Activated naive CD4-positive, alpha-beta T cell treated with anti-CD3 and anti-CD28 coated beads, Interleukin-2, amount 10 ng/mL, durations not matched to agents 7 days and 5 days (primary cell): ENCODE measurements at places on chromosomes 7 and 10.

DNA sequence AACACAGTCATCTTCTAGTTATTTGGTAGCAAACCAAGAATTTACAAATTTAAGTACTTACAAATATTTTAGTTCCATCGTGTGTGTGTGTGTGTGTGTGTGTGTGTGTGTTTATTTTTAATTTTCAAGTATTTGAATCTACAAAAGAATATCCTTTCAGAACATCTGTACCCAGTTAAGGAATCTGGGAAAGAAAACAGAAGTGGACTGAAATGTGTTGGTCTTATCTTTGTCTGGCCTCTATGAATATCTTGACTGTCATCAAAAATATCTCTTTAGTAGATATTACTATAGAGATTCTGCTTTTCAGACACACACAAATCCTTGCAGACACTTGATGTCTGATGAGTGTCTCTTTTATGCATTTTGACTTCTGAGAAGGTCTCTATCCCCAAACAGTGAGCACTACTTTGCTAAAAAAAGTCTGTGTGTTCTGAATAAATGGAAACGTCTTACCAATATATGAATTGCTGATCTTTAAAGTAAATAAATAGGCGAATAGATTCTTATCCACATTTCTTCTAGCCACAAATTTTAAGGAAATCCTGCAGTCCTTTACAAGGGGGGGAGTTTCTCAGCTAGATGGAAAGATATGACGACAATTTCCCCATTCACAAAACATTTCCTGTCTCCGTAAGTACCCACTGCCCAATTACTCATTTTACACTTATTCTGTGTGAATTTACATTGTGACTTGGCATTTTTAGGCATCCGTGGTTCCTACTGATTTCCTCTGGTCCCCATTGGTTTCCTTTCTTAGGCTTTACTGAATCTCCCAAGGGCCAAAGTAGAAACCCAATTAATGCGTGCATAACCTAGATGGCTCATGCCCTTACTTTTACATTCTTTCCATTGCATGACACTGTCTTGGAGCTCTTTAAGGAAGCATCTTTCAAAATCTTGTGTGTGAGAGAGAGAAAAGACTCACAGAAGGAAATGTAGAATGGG lies 36.0 kb downstream of the NRCAM start:
- no peak for DNase-seq

DNA sequence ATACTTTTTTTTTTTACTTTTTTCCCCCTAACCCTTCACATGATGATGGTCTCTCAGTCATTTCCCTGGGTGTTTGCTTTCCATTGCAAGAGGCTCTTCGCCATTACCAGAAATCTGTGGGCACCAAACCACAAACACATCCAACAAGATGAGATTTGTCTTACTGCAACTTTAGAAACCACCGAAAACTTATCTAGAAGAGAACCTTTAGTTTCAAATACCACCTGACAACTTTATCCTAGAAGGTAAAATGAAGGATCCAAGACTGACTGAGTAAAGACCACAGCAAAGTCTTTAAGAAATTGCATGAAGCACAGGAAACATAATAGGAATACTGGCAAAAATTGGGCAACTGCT lies 363.3 kb upstream of the MBL2 start:
- no peak for DNase-seq

DNA sequence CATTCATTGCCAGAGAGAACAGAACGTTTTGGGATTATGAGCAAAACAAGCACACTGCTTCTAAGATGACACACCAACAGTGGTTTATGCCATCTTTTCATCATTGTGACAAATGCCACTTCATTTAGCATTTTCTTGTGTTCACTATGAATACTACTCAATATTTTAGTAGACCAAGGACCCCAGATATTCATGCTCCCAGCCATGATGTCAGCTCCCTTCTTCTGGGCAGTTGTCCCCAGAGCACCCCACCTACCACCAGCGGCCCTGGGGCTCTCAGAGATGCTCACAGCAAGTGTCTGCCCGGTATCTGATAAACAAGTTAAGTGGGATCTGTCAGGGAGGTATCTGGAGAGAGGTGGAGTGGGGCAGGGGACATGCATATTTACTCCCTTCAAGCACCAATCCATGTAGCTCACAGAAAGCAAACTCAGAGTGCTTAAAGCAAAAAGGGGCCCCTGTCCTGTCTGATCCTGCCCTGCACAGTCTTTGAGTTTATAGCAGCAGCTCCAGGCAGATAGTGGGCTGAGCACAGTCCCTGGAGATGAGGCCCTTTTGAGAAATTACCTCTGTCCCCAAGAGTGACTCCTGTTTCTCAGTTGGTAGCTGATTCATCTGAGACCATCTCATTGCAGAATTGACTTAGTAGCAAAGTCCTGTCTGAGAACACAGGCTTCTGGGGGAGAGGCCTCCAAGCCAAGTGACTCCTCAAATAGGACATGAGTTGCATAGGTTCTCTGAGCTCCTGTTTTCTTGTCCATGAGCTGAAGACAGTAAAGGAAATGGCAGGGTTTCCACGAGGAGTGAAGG lies 281.8 kb upstream of the KLF6 start:
- DNase-seq = no peak

GRCh38 chr7:23467806-23468525 lies 2.3 kb downstream of the IGF2BP3 start:
- peak; percentile 28 for DNase-seq

DNA sequence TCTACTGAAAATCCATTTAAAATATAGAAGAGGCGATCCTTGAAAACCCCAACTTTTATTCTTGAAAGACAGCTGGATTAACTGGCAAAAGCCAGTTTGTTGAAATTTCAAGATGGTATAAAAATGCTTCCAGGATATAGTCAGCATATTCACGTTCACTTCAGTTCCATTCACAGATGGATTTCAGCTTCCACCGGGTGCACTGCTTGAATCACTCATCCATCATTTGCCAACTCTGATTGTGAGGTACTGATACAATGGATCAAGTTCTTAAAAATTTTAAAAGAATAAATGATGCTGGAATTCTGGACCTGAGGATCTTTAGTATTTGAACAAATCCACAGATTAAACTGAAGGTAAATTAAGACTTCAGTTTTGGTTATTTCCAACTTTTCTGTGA lies 2.4 kb downstream of the PURB start:
- no peak for DNase-seq

GRCh38 chr10:13973742-13974141 lies 357.0 kb downstream of the FRMD4A start:
- DNase-seq = no peak

DNA sequence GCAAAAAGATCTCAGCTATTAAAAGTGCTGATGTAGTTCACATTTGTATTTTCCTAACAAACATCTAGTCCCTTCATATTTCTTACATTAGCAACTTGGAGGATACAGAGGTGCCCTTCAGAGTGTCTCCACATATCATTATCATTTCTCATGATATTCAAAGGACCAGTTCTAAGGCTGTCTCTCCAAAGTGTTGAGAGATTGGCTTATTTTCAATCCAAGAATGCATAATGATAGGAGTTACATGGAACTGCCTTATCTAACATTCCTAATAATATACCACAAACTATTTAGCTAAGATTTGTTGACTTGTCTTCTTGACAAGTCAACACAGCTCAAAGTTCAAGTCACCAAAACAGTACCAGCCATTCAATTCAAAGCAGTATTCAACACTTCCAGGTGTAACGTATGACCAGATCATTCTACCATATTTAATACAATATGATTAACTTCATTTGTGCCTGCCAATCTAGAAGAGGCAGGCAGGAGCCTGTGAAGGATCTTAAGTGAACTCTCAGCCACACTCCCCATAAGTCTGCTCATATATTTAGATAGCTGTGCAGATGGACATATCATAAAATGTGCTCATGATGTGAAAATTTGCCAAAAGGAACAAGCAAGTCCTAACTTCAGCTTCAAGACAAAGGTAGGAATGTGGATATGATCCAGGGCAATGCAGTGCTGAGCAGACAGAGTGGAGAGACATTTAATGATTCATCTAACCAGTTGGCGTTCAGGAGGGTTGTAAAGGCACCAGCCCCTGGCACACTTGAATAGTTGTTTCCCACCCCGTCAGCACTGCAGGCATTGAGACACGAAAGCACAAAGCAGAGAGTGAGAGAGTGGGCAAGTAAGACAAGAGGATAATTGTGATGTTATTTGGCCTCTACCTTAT lies 108.3 kb downstream of the MTERF1 start:
- DNase-seq = no peak

GRCh38 chr7:2763597-2763996 lies 75.6 kb downstream of the AMZ1 start:
- DNase-seq = no peak

DNA sequence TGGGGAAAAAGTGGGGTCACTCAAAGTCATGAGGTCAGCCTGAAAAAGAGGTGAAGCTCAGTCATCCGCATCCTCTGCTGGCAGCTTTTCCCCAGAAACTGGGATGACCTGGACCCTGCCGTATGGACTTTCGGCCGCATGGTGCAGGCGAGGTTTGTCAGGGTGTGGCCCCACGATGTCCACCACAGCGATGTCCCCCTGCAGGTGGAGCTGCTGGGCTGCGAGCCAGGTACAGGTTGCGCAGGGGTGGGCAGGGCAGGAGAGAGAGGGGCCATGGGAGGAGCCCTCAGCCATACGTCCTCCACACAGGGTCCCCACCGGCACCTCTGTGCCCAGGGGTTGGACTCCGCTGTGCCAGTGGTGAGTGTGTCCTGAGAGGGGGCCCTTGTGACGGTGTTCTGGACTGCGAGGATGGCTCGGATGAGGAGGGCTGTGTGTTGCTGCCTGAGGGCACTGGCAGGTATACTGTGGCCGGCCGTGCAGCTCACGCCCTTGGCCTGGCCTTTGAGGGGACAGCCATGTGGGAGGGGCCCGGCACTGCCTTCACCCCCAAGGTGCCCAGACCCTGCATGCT lies 23.0 kb upstream of the ZNF467 start:
- DNase-seq = no peak

GRCh38 chr10:109593682-109594081 lies 329.6 kb downstream of the XPNPEP1 start:
- DNase-seq = no peak

DNA sequence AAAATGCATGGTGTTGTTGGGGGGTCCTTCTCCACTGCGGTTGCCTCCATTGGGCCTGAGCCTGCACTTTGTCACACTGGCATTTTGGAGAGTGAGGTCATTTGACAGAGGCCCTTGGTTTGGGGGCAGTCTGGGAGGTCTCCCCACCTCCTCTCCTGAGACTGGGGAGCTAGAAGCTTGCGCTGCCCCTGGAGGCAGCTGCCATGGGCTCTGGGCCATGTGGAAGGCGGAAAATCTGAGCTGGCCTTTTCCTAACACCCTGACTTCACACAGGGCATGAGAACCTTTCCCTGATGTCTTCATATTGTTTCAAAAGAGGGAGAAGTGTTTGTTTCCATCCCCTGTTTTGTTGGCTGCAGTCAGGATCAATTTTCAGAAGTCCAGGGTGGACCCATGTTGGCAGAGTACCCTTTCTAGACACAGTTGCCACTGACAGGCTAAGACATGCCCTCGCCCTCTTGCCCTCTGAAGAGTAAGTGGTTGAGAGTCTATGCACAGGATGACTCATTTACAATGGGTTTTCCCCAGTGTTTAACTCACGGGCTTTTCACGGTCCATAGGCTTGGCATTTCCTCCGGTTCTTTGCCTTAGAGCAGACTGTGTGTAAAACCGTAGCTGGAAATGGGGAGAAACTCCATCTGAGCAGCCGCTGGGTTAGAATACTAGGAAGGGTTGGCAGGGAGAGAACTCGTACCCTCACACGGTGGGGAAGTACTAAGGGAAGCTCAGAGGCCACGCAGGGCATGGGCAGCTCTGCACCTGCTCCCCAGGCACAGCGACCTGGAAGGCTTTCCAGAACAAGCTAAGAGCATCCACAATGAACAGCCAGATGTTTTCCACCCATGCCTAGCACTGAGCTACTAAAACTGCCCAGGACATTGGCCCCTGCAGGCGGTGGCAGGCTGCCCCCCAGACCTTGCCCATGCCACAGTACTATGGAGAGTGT lies 655.0 kb downstream of the SDK1 start:
- no peak for DNase-seq

DNA sequence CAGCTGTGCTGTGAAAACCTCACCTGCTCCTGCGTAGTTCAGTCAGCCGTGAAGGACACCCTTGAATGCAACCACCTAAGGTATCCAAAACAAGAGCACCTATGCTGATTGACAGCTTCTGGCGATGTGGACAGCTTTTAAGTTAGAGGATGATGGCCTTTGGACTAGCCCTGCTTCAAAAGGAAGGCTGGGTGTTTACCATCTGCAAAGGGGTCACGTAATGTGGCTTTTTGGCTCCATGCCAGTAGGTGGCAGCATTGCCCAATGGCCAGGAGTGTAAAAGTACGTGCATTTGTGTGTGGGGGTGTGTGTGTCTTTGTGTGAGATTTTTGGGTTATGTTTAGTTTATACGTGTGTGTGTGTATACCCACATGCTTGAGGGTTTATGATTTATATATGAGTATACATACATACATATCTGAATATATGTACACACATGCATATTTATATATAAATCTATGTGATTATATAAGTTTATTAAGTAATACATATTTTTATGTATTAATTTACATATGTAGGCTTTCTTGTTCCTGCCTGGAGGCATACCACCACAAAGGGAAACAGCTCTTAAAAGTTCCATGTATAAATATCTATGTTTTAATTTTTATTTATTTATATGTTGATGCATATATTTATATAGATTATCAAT lies 236.3 kb upstream of the ANKRD30A start:
- DNase-seq = peak; percentile 61

- no peak for DNase-seq
Measured at GRCh38 chr10:121792198-121792597, 135.6 kb downstream of the ATE1 start.

GRCh38 chr7:16028636-16029035 lies 342.2 kb upstream of the MEOX2 start:
- DNase-seq = no peak

GRCh38 chr7:143334244-143334643 lies 18.3 kb downstream of the CLCN1 start:
- no peak for DNase-seq

DNA sequence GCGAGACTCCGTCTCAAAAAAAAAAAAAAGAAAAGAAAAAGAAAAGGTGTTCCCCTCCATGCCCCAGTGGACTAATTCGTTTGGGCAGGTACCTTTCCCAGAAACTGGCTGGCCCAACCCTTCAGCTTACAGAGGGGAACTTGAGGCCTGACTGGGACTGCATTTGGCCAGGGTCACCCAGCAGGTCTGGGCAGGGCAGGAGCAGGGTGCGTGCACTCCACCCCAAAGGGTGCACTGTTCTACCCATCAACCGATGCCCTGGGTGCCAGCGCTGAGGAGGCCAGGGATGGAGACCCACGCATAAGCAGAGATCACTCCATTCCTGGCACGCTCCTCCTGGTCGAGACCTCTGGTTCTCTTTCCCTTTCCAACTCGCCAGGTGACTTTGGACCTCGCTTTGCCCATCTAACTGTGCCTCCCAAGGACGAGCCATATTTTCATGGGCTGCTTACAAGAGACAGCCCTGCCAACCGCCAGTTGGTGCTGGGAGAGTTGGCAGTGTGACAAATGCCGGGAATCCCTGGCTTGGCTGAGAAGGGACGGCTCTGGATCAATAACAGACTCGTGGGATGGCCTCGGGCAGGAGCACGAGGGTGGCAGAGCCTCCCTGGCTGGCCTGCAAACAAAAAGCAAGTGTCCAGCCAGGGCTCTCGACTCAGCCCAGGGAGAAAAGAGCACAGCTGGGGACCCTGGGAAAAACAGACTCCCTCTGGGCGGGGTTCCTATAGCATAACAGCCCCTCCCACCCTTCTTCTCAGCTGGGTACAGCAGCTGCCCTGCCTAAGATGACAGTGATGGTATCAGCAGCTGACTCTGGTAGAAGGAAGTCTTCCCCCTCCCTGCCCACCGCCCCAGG lies 7.9 kb downstream of the HSPB1 start:
- DNase-seq = no peak
